Kidney (tissue), 22 donors: ENCODE measurements at places on chromosomes 2 and 18.

DNA sequence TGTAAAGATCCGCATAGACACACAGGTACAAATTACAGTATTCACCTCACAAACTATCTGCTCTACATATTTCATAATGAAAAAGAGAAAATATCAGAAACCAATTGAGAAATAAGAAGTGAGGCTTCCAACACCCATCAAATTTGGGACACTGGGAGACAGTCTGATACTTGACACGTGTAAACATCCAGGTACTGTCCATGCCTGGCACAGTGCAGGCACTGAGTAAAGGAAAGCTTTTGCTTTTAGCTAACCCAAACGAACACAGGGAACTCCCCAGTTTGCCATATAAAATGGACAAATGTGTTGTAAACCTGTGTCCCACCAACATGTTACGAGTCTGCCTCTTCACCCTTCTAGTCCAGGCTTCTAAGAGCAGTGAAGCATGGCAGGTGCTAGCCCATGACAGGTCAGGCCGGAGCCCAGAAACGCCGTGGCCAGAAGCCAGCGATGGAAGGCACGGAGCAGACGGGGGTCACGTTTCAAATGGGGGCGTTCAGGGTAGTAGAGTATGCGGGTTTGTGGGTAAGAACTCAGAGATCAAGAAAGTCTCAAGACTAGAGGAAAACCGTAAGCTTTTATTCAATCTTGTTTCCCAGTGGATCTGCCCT, 27.0 kb downstream of the CDH2 start:
- no peaks in the 10 kb centered on the region for H3K36me3 ChIP-seq
- H3K4me3 ChIP-seq: no peak overlapping the region
- no peak for DNase-seq
- H3K4me1 ChIP-seq: no peaks in the 10 kb centered on the region
- peak overlapping the region; percentile 27 for H3K27ac ChIP-seq
- H3K27me3 ChIP-seq: no peaks in the 10 kb centered on the region

- peaks cover 2% of the 10 kb centered on the region for H3K4me1 ChIP-seq
- H3K36me3 ChIP-seq: no peaks in the 10 kb centered on the region
- DNase-seq: no peak
- H3K27me3 ChIP-seq: no peaks in the 10 kb centered on the region
These were observed 784 bp downstream of the EDAR start for GRCh38 chr2:108988076-108988795.

- no peak overlapping the region for H3K27ac ChIP-seq
- no peaks in the 10 kb centered on the region for H3K27me3 ChIP-seq
- H3K36me3 ChIP-seq: no peaks in the 10 kb centered on the region
- peak; percentile 55 for DNase-seq
- H3K4me1 ChIP-seq: no peaks in the 10 kb centered on the region
- no peak overlapping the region for H3K4me3 ChIP-seq
These were observed 6.6 kb downstream of the D2HGDH start for GRCh38 chr2:241741016-241741415.

DNA sequence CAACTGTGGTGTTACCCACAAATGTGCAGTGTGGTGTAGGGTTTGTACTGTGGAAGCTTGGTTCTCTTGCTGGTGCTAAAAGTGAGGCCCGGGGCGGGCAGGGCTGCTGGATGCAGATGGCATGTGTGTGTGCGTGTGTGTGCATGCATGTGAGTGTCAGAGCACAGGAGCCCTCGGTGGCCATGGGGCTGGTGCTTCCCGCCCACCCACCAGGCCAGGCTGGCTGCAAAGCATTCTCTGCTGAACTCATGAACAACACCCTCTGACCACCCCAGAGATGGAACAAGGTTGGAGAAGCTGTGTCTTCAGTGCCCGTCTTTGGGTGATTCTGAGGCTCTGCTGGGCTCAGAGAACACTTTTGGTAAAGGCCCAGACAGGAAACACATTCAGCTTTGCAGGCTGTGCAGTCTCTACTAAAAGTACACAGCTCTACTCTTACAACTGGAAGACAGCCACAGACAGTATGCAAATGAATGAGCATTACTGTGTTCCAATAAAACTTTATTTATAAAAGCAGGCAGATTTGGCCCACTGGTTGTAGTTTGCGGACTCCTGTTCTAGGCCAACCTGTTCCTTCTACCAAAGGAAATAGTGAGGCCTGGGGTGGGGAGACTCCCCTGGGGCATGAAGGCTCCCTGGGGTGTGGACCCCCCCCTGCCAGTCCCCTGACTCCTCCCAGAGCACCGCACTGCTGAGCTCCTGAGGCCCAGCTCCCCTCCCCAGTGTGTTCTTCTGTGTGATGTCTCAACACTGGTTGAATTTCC, 225.3 kb upstream of the HDAC4 start:
- no peaks in the 10 kb centered on the region for H3K27me3 ChIP-seq
- no peak for DNase-seq
- no peak overlapping the region for H3K27ac ChIP-seq
- H3K36me3 ChIP-seq: no peaks in the 10 kb centered on the region
- H3K4me3 ChIP-seq: no peak overlapping the region

DNA sequence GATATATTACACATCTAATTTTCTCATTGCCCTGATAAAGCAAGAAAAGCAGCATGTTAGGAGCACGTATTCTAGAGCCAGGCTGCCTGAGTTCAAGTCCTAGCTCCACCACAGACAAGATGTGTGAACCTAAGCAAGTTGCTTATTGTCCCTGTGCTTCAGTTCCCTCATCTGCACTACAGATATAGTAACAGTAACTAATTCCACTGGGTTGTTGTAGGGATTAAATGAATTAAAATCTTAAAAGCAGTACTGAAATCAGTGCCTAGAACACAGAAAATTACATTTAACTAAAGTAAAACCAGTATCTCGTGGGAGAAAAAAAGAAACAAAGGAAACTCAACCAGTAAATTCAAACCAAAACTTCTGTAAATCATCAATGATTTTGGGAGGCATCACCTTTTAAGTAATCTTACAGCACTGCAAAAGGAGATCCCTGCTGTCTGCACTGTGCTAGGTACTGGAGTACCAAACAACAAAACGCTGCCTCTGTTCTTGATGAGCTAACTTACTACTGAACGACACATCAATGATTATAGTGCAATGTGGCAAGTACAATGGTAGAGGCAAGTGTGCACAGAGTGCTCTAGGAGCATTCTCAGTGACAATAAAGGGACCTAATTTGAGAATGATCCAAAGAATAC, 7.9 kb downstream of the MAP3K2 start:
- H3K27ac ChIP-seq: no peak overlapping the region
- no peaks in the 10 kb centered on the region for H3K27me3 ChIP-seq
- no peak for DNase-seq

DNA sequence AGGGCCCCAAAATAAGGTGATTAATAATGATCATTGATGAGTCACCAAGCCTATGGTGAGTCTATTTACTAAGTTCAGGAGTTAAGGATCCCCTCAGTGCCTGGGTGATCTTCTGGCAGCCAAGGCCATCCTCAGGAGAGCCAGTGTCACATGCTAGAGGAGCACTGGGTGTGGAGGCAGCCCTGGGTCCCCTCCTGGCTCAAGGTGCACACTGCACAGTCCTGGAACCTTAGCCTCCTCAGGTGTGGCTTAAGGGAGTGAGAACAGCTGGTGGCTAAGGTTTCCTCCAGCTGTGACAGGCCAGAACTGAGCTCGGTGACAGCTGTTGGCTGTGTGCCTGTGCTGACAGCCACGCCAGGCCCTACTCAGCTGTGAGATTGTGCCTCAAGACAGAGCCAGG, 52.1 kb upstream of the ACAA2 start:
- DNase-seq: no peak
- H3K4me1 ChIP-seq: no peaks in the 10 kb centered on the region
- H3K4me3 ChIP-seq: no peak overlapping the region
- H3K36me3 ChIP-seq: no peaks in the 10 kb centered on the region

DNA sequence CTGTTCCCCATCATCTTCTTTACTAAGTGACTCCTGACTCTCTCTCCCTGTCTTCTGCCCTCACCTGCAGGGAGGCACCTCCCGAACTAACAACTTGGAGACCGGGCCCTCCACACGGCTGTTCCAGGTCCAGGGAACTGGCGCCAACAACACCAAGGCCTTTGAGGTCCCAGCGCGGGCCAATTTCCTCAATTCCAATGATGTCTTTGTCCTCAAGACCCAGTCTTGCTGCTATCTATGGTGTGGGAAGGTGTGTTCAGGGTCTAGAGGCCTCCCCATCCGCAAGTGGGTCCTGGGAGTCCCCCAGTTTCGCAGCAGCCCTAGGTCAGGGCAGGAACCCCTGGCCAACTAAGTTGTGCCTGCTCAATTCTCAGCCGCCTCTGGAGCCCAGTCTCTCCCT, 15.5 kb downstream of the VIL1 start:
- no peaks in the 10 kb centered on the region for H3K36me3 ChIP-seq
- peak; percentile 16 for DNase-seq
- no peaks in the 10 kb centered on the region for H3K4me1 ChIP-seq
- H3K4me3 ChIP-seq: no peak overlapping the region
- H3K27ac ChIP-seq: no peak overlapping the region

- H3K4me1 ChIP-seq: peaks cover 2% of the 10 kb centered on the region
- H3K27ac ChIP-seq: no peak within 1 kb of the TSS
- H3K27me3 ChIP-seq: peaks cover 30% of the 10 kb centered on the region
- no peaks in the 10 kb centered on the region for H3K36me3 ChIP-seq
- peak; percentile 64 for DNase-seq
These were observed at the start of gene ACOXL for GRCh38 chr2:110732422-110733413. Gene ACOXL (plus strand): TSS chr2:110732573. CDS start chr2:110768390, 35,817 bp downstream.

- no peaks in the 10 kb centered on the region for H3K27me3 ChIP-seq
- no peak overlapping the region for H3K27ac ChIP-seq
- H3K4me1 ChIP-seq: peaks cover 2% of the 10 kb centered on the region
These were observed 50.5 kb downstream of the MAP4K4 start for GRCh38 chr2:101748000-101748399.

DNA sequence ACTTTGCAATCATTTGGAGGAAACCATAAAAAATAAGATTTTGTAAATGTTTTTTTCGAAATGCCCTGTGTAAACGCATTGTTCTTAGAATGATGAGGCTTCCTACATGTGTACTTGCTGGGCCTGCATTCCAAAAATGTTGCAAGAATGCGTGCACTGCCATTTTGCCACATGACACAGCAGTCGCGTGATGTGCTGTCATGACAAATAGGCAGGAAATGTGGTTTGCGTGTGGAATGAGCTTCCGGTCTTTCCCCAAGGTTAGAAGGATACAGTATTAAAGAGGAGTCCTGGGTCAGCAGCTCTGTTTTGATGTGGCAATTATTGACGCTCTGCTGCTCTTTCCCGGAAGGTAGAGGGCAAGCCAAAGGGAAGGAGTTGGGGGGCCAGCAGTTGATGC, 18.1 kb upstream of the SERPINB2 start:
- H3K27me3 ChIP-seq: no peaks in the 10 kb centered on the region
- H3K4me1 ChIP-seq: no peaks in the 10 kb centered on the region
- H3K4me3 ChIP-seq: no peak overlapping the region
- no peak overlapping the region for H3K27ac ChIP-seq
- no peak for DNase-seq

- no peak overlapping the region for H3K4me3 ChIP-seq
- H3K27ac ChIP-seq: no peak overlapping the region
- DNase-seq: peak; percentile 91
- no peaks in the 10 kb centered on the region for H3K4me1 ChIP-seq
- H3K36me3 ChIP-seq: no peaks in the 10 kb centered on the region
These were observed 171.8 kb downstream of the ICOS start for GRCh38 chr2:204108330-204108751.

DNA sequence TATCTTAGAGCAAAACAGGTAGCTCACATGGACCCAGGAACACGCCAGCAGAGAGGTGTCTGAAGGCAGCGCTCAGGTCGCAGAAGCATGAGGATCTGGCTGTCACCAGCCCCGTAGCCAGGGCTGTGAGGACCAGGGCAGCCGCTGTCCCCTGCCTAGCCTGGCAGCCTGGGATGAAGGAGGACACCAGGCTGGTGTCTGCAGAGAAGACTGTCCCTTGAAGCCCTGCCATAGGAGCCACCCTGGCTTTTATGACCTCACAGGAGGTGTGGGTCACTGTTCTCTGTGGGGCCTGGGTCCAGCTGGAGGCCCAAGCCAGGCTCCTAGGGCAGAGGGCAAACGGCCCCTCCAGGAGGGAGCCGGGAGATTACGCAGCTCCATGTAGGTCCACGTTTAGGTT, at the start of gene SPATA3:
SPATA3 (plus strand) TSS at position 301 of the 400 bp plus-strand sequence. CDS start 113 bp downstream, outside the sequence.
- no peaks in the 10 kb centered on the region for H3K4me1 ChIP-seq
- H3K36me3 ChIP-seq: no peaks in the 10 kb centered on the region
- H3K4me3 ChIP-seq: no peak within 1 kb of the TSS
- H3K27me3 ChIP-seq: no peaks in the 10 kb centered on the region
- no peak within 1 kb of the TSS for H3K27ac ChIP-seq

- H3K36me3 ChIP-seq: no peaks in the 10 kb centered on the region
- DNase-seq: no peak
- H3K27ac ChIP-seq: no peak overlapping the region
These were observed 5.5 kb downstream of the MEX3C start for GRCh38 chr18:51192026-51192425.

GRCh38 chr18:76571689-76572088, 76.6 kb upstream of the ZNF516 start:
- no peaks in the 10 kb centered on the region for H3K27me3 ChIP-seq
- DNase-seq: no peak
- no peak overlapping the region for H3K4me3 ChIP-seq

GRCh38 chr2:223725494-223725893, 111.9 kb downstream of the AP1S3 start:
- DNase-seq: peak; percentile 94
- H3K27ac ChIP-seq: peak overlapping the region; percentile 39
- H3K36me3 ChIP-seq: no peaks in the 10 kb centered on the region
- peaks cover 6% of the 10 kb centered on the region for H3K4me1 ChIP-seq
- no peaks in the 10 kb centered on the region for H3K27me3 ChIP-seq
- H3K4me3 ChIP-seq: peak overlapping the region; percentile 4

- H3K4me1 ChIP-seq: peaks cover 8% of the 10 kb centered on the region
- H3K27me3 ChIP-seq: no peaks in the 10 kb centered on the region
- H3K4me3 ChIP-seq: no peak overlapping the region
- no peak overlapping the region for H3K27ac ChIP-seq
- no peak for DNase-seq
These were observed 4.0 kb upstream of the HNMT start for GRCh38 chr2:137960223-137960622.

DNA sequence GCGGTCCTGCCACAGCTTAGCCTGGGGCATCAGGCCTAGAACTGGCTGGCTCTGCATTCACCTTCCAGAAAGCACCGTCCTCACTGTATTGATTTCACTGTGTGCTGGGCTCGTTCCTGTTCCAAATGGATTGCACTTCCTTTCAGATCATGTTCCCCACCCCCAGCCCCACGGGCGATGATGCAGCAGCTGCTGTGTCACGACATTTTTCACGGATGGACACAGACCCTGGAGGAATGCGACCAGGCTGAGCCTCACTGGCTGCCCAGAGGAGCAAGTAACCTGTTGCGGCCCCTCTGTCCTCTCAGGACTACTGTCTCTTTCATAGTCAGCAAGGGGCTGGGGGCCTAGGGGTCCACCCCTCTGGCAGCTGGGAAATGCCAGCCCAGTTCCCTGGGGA, 50.3 kb downstream of the CAPN13 start:
- H3K27me3 ChIP-seq: no peaks in the 10 kb centered on the region
- no peak overlapping the region for H3K4me3 ChIP-seq
- no peaks in the 10 kb centered on the region for H3K4me1 ChIP-seq
- no peaks in the 10 kb centered on the region for H3K36me3 ChIP-seq
- no peak overlapping the region for H3K27ac ChIP-seq

GRCh38 chr18:29172756-29173067, 995.8 kb upstream of the CDH2 start:
- no peak overlapping the region for H3K4me3 ChIP-seq
- no peak for DNase-seq
- H3K4me1 ChIP-seq: no peaks in the 10 kb centered on the region
